ENCODE measurements at places on chromosomes 11 and 22. TPM values are rescaled to one million over a fixed set of nuclear protein-coding genes. Genes with fewer than 3 reads are reported as not detected.

- DNase-seq: no peak
These were observed 731 bp downstream of the GSTP1 start for GRCh38 chr11:67584205-67584880.

GRCh38 chr11:126393143-126393542, 37.7 kb downstream of the ST3GAL4 start:
- DNase-seq: no peak

SAA1 gene
- not detected for total RNA-seq

MMP20 gene
- not detected for total RNA-seq

ARHGEF17 gene
- 65.4 TPM for total RNA-seq

DNA sequence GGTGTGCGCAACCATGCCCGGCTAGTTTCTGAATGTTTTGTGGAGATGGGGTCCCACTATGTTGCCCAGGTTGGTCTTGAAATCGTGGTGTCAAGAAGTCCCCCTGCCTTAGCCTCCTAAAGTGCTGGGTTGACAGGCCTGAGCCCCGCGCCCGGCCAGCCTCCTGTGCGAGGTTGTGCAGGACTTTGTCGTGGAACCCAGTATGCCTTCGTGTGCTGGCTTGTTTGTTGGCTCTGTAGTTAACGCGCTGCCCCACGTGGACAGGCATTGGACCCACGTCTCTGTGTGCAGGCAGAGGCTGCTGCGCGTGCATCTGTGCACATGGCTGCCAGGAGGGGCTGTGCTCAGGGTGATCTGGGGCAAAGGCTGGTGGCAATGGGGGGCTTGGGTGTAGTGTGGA, 33.9 kb upstream of the ZNF195 start:
- DNase-seq: no peak

Measured in hematopoietic multipotent progenitor cell (in vitro differentiated cells).